ENCODE measurements at places on chromosomes 7 and 10. TPM values are rescaled to one million over a fixed set of nuclear protein-coding genes. Genes with fewer than 3 reads are reported as not detected.
A peak's percentile ranks its signal among the peaks of the same experiment; 100 is the strongest.

DNA sequence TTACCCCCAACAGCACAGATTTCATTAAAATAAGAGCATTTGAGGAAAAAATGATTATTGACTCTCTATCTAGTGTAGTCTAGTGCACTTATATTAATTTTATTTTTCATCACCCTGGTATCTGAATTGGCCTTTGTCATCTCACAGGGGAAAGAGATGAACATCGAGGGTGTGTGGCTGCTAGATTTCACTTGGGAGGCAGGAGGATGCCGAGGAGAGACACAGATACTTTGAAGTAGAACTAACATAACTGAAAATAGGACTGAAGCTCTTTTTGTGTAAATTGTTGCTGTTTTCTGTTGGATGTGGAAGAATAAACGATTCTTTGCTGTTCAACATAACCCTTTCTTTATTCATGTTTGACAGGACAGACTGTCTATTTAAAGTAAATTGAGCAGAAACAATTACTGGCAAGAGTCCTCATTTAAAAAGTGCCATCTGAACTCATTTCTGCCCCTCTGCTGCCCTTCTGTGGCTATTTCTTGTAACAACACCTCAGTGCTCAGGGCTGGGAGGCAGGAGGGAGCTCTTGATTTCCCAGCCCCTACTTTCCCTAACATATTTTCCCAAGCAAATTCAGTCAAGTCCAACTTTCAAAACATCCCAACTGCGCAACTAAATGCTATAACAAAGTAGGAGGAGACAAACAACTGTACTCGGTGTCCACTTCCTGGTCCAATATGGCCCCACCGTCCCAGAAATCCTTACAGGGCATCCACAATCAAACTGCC, 15.6 kb downstream of the LYZL1 start:
- H3K36me3 ChIP-seq: no peaks in the 10 kb centered on the region
- no peak overlapping the region for H3K27ac ChIP-seq
- DNase-seq: peak; percentile 53
- no peak overlapping the region for H3K4me3 ChIP-seq
- H3K4me1 ChIP-seq: no peaks in the 10 kb centered on the region

SPDYE1 gene
- total RNA-seq: not detected

EN2 gene
- total RNA-seq: not detected

DNA sequence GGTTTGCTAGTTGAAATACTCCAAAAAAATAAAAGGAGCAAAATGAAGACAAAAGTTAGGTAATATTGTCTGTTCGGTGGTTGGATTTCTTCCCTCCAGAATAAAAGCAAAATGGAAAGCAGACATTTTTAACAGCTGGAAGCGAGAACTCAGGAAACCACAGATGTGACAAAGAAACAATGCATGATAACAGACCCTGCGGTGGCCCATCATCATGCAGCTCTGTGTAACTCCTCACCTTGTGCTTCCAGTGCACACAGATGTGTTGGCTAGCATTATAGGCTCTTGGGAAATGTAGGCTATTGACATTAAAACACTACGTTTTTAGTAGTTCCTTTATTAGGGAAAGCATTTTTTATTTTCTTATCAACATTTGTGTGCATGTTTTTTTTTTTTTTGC, 53.9 kb upstream of the ARL4A start:
- H3K27me3 ChIP-seq: peaks cover 8% of the 10 kb centered on the region
- H3K27ac ChIP-seq: no peak overlapping the region
- H3K4me3 ChIP-seq: no peak overlapping the region
- H3K36me3 ChIP-seq: no peaks in the 10 kb centered on the region
- H3K4me1 ChIP-seq: peaks cover 2% of the 10 kb centered on the region

CYP3A5 gene
- not detected for total RNA-seq

GRCh38 chr10:88271761-88272543, 311.2 kb downstream of the RNLS start:
- DNase-seq: peak; percentile 38
- peak overlapping the region; percentile 53 for H3K4me3 ChIP-seq
- H3K36me3 ChIP-seq: no peaks in the 10 kb centered on the region
- H3K4me1 ChIP-seq: peaks cover 42% of the 10 kb centered on the region
- peak overlapping the region; percentile 90 for H3K27ac ChIP-seq
- H3K27me3 ChIP-seq: peaks cover 5% of the 10 kb centered on the region

EPHB6 gene
- total RNA-seq: 3.5 TPM

RELN gene
- total RNA-seq: not detected

DNA sequence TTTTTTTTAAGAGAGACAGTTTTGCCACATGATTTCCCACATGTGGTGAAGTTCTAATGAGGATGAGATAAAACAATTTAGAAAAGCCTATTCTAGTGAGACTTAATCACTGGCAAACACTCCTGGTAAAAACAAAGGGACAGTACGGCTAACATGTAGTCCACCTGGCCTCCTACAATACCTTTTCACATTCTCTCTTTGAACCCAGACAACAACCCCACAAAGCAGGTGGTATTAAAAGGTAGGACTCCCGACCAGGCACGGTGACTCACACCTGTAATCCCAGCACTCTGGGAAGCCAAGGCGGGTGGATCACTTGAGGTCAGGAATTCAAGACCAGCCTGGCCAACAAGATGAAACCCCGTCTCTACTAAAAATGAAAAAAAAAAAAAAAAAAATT, 12.4 kb downstream of the PARD3 start:
- no peak overlapping the region for H3K27ac ChIP-seq
- no peaks in the 10 kb centered on the region for H3K36me3 ChIP-seq
- no peaks in the 10 kb centered on the region for H3K4me1 ChIP-seq
- H3K27me3 ChIP-seq: no peaks in the 10 kb centered on the region
- H3K4me3 ChIP-seq: no peak overlapping the region

GRCh38 chr7:152527610-152528032, 91.8 kb upstream of the KMT2C start:
- no peak for DNase-seq
- H3K27ac ChIP-seq: no peak overlapping the region
- no peaks in the 10 kb centered on the region for H3K36me3 ChIP-seq
- H3K4me1 ChIP-seq: no peaks in the 10 kb centered on the region
- peaks cover 1% of the 10 kb centered on the region for H3K27me3 ChIP-seq

DNA sequence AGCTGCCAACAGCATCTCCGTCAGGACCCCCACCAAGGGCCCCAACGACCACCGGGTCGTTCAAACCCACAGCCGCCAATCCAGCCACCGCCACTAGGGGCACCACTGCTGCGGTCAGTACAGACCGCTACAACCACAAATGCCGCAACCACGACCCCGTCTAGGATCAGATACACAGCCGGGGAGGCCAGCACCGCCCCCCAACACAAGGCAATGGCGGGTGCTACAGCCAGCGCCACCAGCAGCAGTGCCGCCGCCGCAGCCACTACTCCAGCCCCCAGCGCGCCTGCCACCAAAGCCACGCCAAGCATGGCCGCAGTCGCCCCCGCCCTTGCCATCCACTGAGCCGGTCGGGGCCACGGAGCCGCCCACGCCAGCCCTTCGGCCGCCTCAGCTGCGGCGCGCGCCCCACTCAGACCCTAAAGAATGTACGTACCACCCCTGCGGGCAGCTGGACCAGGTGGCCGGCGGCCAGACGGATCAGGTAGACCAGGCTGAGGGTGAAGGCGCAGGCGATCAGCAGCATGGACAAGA, 473 bp downstream of the CYP51A1 start:
- H3K27ac ChIP-seq: peak overlapping the region; percentile 100
- peaks cover 32% of the 10 kb centered on the region for H3K4me1 ChIP-seq
- peaks cover 27% of the 10 kb centered on the region for H3K36me3 ChIP-seq
- peak overlapping the region; percentile 99 for H3K4me3 ChIP-seq
- no peaks in the 10 kb centered on the region for H3K27me3 ChIP-seq

DNA sequence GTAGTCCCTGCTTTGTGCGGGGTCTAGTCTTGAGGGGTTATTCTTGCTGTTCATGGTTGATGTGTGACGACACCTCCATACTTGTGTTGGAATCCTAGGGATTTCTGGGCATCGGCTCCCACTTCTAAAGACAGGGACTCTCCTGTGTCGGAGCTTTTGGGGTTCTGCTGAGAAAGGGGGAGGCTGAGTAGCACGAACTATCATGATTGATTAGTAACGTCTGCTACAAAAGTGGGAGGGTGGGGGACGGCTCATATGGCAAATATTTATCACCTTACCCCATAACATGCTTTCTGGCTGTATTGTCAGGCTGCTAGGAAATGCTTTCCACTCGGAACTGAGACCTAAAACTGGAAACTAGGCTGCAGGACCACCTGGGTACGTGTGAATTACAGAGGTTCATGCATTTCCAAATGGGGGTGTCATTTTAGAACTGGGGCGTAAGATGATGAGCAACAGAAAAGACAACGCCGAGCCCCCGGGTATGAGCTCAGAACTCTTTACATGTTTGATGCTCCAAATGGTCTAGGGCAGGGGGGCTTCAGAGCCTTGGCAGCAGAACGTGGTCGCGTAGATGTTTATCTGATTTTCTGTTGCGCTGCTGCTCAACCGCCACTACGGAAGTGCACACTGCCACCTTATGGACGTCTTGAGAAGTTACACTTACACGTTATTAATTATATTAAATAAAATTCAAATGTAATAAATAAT, 15.1 kb upstream of the NME8 start:
- H3K4me3 ChIP-seq: peak overlapping the region; percentile 68
- H3K36me3 ChIP-seq: no peaks in the 10 kb centered on the region
- H3K27me3 ChIP-seq: peaks cover 3% of the 10 kb centered on the region

DNA sequence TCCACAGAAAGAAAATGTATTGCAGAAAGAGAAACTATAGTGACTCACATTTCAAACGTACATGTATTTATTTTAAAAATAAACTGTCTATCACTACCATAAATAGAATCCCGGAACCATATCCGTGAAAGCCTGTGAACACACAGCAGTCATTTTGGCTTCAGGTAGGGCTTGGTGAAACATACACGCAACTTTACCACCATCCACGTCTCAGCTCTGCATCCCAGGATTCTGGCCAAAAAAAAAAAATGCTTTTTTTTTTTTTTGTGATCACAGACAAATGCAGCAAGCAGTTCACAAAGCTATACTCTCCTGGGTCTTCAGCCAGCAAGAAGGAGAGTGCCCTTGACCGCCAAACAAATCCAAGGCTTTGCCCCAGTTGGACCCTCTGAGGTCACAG, 56.8 kb upstream of the OCM2 start:
- peaks cover 9% of the 10 kb centered on the region for H3K4me1 ChIP-seq
- no peak overlapping the region for H3K4me3 ChIP-seq
- peaks cover 3% of the 10 kb centered on the region for H3K27me3 ChIP-seq
- no peak overlapping the region for H3K27ac ChIP-seq

HOXA2 gene
- total RNA-seq: not detected

DNA sequence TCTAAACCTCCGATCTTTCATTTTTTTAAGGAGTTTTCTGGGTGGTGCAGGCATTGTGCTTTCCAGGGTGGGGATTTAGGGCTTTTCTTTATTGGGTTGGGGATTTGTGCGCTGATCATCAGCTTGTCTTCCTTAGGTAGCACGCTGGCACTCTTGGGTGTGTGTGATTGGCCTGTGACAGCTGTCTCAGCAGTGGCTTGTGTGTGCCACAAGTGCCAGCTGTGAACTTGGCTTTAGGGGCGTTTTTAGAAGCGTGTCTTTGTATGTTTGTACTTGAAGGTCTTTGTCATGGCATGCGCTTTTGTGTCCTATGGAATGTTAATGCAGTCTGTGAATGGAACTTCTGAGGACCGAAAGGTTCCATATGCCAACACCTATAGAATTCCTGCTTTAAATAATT, 788 bp downstream of the AKAP9 start:
- H3K36me3 ChIP-seq: peaks cover 2% of the 10 kb centered on the region
- H3K4me1 ChIP-seq: peaks cover 39% of the 10 kb centered on the region
- H3K4me3 ChIP-seq: peak overlapping the region; percentile 80
- peak overlapping the region; percentile 95 for H3K27ac ChIP-seq

DNA sequence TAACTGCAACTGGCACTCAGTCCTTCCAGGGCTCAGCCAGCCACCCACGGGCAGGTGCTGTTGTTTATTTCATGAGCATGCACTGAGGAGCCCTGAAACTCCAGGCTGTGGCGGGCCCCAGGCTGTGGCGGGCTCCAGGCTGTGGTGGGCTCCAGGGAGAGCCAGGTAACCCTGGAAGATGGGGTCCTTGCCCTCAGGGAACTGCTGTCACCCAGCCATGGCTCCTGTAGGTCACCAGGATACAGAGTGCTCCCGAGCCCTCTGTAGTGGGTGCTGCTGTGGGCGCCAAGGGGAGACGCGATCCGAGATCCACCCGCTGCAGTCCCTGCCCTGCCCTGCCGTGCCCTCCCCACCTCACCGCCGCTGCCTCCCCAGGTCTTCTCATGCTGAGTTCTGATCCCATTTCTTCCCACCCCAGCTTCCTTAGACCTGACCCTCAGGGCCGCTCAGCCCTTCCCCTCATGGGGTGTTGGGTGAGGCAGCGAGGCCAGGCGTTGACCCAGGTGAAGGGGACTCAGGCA, 29.6 kb downstream of the LRRC27 start:
- H3K4me3 ChIP-seq: no peak overlapping the region
- peaks cover 3% of the 10 kb centered on the region for H3K4me1 ChIP-seq
- H3K27me3 ChIP-seq: no peaks in the 10 kb centered on the region

Data from activated CD8-positive, alpha-beta T cell treated with anti-CD3 and anti-CD28 coated beads for 36 hours (primary cell).